Epithelial cell of proximal tubule (primary cell): ENCODE measurements at places on chromosomes 3 and 15. TPM values are rescaled to one million over a fixed set of nuclear protein-coding genes. Genes with fewer than 3 reads are reported as not detected.
A peak's percentile ranks its signal among the peaks of the same experiment; 100 is the strongest.

GABRA5 gene
- 0.29 and 0.43 TPM in 2 replicates for total RNA-seq

CPNE9 gene
- not detected in 2 replicates for total RNA-seq

GOLGA8Q gene
- total RNA-seq = not detected in 2 replicates

SNX33 gene
- 6.7 and 13.5 TPM in 2 replicates for total RNA-seq

SPATA12 gene
- 0.06 and 0.43 TPM in 2 replicates for total RNA-seq

RASGRP1 gene
- 0.43 and 3.5 TPM in 2 replicates for total RNA-seq

TOPBP1 gene
- 33.9 and 37.3 TPM in 2 replicates for total RNA-seq

SNTN gene
- total RNA-seq = not detected in 2 replicates

NEDD4 gene
- 15.6 and 25.3 TPM in 2 replicates for total RNA-seq

PARP3 gene
- 15.4 and 18.8 TPM in 2 replicates for total RNA-seq

- DNase-seq = no peak
Observed at GRCh38 chr3:128879991-128880390, 571 bp downstream of the ACAD9 start.

GRCh38 chr3:8990266-8991215 lies 27.3 kb upstream of the RAD18 start:
- no peak for DNase-seq

GRCh38 chr15:37773111-37773860 lies 161.2 kb upstream of the TMCO5A start:
- no peak for DNase-seq

DNA sequence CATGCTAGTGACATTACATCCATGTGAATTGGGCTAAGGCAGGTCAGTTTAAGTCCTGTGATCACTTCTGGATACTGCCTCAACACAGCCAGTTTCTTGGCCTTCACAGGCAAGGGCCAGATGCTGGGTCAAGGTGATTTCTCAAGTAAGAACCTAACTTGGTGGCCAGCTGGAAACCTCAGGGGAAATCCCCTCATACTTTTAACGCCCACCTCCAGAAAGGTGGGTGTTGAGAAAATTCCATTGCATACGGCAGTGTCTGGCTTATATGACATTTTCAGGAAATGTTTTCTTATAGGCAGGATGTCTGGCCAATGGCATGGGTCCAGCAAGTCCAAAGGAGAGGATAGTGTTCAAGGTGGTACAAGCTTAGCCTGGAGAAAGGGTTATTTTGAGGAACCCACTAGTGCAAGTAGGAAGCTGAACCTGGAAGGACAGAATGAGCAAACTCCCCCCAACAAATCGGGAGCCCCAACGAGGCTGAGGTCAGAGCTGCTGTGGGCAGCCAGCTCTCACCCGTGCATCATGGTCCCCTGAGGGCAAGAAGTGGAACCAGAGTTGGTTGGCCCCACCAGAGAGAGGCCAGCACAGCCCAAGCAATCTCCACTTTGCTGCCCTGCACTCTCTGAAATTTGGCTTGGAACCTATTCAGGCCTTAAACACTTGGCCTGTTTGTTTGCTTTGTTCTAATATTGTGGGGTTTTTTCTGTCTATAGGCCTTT lies 135.4 kb downstream of the PDE8A start:
- no peak for DNase-seq

DNA sequence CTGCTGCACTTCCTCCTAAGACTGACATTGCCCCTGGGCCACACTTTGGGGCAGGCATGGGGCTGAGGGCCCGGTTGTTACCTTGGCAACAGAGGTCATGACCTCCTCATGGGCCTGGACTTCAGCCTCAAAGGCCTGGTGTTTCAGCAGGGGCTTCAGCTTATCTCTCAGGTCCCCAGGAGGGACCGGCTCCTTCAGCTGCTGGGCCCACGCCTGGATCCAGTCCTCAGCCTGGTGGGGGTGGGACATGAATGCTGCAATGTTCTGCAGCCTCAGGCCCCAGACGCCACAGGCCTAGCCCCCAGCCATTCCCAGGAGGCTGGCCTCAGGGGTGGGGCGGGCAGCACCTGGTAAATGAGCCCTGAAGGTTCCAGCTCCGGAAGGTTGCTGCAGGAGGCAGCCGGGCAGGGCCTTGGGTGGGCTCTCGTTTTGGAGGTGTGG lies 27.6 kb downstream of the SPTBN5 start:
- DNase-seq = no peak

- DNase-seq = no peak
Observed at GRCh38 chr3:155102329-155102728, 22.2 kb downstream of the MME start.

DNA sequence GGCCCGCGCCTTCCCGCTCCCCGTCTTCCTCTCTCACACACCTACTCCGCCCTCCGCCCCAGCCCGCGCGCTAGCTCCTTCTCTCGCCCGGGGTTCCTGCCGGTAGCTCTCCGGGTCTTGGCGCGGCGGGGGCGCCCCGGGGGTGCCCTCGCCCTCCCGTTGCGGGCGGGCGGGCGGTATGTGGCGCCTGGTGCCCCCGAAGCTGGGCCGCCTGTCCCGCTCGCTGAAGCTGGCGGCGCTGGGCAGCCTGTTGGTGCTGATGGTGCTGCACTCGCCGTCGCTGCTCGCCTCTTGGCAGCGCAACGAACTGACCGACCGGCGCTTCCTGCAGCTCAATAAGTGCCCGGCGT lies 507 bp downstream of the DIPK2A start:
- no peak for DNase-seq

- DNase-seq = no peak
Observed at GRCh38 chr3:103082501-103082900, 647.7 kb downstream of the ZPLD1 start.

DNA sequence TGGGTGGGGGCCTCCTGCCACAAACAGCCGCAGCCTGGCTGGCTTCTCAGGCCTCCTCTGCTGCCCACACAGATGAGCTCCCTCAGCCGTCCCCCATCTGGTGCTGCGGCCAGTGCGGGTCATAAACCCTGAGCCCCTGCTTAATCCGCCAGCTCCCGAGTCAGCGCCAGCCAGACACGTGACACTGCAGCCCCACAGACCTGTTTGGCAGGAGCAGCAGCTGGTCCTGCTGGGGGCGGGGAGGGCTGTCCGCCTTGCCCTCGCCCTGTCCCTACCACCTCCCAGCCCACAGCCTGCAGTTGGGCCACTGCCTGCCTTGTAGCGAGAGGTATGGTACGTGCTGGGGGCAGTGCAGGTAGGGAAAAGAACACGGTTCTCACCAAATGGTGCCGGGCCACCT lies 86.2 kb downstream of the IQSEC1 start:
- DNase-seq = no peak

DNA sequence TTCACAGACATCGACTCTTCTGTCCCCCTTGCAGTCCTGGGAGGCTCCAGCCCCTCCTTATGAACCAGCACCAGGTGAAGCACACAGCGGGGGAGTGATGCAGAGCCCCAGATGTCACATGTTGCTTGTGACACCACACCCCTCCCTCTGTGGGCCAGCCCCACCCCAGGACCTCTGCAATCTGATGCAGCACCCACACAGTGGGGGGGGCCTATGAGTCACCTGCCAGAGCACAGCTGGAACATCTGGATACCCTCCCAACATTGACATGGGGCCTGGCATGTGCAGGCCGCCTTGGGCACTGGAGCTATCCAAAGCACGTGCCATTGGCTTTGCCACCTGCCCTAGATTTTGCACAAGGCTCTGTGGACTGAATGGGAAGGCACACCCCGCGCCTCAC lies 70.5 kb downstream of the FEM1B start:
- DNase-seq = no peak

DNA sequence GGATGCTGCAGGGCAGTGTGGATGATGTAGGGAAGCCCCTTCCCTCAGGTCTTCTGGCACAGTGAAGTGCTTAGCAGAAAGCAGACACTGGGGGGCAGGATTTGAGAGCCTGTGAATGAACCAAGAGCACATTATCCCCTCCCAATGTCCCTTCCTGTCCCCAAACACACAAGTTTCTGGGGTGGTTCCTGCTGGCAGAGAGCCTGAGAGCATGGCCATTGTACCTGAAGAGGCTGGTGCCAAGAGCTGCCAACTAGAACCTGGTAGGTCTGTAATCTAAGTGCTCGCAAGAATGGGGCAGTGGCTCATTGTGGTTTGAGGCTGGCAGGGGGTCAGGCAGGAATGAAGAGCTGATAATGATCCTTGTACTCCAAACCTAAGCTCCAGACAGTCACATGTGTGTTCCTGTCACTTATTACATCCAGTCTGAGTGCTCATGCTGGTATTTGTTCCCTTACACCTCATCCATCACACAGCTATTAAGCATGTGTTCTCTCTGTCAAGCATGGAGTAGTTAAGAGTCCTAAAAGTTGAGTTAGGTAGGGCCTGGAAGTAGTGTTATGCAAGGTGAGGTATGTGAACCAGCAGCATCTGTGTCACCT lies 6.7 kb upstream of the CCR1 start:
- DNase-seq = no peak

GRCh38 chr15:47955021-47955420 lies 165.8 kb upstream of the SLC24A5 start:
- DNase-seq = no peak

DNA sequence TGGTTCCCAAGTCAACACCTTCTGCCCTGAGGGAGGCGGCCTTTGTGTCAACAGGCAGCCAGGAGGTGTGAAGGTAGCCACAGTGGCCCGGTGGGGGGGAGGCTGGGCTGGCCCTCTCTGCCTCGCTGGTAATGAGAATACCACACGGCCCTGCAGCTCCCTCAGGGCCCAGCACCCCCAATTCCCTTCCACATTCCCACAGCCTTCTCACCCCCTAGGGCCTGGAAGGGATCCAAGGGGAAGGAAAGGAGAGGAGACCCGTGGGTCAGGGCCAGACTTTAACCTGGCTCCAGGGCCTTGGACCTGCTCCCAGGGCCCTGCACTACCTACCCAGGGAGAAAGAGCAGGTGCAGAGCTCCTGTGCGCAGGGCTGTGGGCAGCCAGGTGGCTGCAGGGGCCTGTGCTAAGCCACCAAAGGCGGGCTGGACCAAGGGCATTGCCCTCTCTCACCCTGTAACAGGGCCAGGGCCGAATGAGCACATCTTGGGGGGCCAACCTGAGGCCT lies 8.7 kb upstream of the MESP2 start:
- no peak for DNase-seq

DNA sequence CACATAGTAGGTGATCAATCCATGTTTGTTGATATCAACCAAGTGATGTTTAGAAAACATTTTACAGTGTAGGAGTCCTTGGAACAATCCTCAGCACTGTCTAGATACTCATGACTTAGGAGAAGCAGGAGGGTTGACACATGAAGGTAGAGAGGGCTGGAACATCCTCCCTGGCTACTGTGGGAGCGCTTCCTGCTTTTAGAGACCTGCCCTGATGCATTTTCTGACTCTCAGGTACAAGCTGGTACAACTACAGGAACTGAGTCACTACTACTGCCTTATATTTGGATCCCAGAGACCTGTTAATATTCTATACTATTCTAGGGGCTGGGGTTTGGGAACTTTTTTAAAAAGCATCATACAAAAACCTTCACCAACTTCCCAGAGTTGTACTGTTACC lies 20.1 kb downstream of the GPR156 start:
- no peak for DNase-seq

DNA sequence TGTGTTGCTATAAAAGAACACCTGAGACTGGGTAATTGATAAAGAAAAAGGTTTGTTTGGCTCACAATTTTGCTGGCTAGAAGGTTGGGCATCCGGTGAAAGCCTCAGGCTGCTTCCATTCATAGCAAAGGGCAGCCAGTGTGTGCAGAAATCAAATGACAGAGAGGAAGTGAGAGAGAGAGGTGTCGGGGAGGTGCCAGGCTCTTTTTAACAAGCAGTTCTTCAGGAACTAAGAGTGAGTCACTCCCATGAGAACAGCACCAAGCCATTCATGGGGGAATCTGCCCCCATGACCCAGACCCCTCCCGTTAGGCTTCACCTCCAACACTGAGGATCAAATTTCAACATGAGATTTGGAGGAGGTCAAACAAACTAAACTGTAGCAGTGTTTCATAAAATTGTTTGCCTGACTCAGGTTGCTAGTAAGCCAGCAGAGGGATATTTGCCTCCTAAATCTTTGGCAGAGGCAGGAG lies 4.5 kb upstream of the PARP15 start:
- peak; percentile 25 for DNase-seq

GRCh38 chr3:155197786-155198185 lies 95.7 kb downstream of the STRIT1 start:
- no peak for DNase-seq
